Activated T-cell treated with anti-CD3 and anti-CD28 coated beads for 48 hours (primary cell): ENCODE measurements at places on chromosomes 1 and 21.

DNA sequence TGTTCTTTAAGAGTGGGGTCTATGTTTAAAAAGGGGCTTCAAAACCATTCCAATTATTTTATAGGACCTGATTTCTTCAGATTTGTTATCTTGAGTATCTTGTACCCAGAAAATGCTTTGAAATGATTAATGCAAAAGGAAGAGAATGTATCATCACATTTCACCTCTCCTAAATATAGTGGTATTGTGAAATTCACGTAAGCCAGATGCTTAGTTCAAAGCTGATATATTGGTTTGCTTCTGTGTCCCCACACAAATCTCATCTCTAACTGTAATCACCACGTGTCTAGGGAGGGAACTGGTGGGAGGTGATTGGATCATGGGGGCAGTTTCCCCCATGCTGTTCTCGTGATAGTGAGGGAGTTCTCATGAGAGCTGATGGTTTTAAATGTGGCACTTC is 8.5 kb downstream of the SOAT1 start:
- DNase-seq, result no peak

- peak; percentile 19 for DNase-seq
Observed at GRCh38 chr21:41369105-41369919, 7.5 kb downstream of the MX2 start.

- DNase-seq, result no peak
Observed at GRCh38 chr1:28790377-28791035, 21.5 kb upstream of the OPRD1 start.

- no peak for DNase-seq
Observed at GRCh38 chr1:37108596-37109188, 74.4 kb upstream of the GRIK3 start.

GRCh38 chr1:178412400-178412770 is 84.4 kb downstream of the CLEC20A start:
- no peak for DNase-seq

GRCh38 chr21:41437729-41438128 is 11.7 kb downstream of the MX1 start:
- no peak for DNase-seq

DNA sequence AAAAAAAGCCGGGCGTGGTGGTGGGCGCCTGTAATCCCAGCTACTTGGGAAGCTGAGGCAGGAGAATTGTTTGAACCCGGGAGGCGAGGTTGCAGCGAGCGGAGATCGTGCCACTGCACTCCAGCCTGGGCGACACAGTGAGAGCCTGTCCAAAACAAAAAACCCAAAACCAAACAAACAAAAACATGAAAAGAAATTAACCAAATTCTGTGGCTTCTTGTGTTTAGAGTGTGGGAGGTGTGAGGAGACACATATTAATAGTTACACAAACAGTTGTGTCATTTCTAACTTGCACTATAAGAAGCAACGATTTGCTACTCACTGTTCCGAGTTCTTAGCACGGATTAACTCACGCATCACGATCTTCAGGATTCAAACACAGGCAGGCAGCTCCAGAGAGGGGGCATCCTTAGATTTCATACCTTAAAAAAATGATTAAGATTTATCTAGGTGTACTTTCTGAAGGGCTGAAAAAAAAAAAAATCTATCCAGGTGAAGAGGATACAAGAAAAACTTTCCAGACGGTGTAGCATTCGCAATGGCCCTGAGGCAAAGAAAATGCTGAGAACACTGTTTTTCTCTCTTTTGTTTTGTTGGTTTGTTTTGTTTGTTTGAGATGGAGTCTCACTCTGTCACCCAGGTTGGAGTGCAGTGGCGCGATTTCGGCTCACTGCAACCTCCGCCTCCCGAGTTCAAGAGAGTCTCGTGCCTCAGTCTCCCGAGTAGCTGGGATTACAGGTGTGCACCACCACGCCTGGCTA is 713 bp upstream of the HMGCL start:
- no peak for DNase-seq

- DNase-seq, result no peak
Observed at GRCh38 chr1:47658161-47658920, 220.5 kb downstream of the FOXD2 start.

GRCh38 chr1:33349081-33349759 is 28.3 kb upstream of the A3GALT2 start:
- DNase-seq, result peak; percentile 44

DNA sequence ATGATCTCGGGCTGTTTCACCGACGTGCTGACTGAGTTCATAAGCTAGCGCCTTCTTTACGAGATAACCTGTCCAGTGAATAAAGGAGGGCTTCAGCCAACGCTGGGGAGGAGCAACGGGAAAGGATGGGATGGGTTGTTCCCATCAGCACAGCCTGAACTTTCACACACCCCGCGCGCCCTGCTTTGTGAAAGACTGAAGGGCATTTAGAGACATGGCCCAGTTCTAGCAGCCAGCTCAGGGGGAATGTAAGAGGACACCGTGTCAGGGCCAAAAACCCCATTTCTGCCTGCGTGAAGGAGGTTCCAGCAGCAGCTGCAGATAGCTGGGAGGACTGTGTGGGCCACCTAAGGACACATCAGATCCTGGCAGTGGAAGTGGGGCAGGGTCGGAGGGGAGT is 255.1 kb upstream of the RAB4A start:
- no peak for DNase-seq

DNA sequence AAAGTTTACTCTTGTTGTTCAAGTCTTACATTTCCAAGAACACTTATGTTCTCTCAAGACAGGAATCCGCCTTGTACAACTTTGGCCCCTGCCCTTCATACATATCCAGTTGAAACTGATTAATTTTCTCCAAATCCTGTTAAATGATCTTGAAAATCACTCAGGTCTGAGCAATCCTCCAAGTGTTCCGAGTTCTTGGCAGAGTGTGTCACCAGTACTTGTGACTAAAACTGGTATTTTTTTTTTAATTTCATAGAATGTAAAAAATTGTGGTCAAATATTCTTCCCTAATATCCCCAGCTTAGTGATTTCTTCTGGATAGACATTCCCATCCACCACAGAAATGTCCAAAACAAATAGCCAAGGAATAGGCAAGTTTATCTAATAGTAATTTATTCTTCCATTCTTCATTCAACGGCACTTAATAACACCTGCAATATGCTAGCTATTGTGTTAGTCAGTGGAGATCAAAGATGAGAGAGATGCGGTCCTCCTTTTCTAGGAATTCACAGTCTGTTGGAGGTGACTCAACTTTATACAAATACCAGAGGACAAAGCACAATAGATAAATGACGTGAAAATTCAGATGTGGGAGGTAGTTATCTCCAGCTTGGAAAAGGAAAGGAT is 71.4 kb downstream of the DIRAS3 start:
- DNase-seq, result no peak

- no peak for DNase-seq
Observed at GRCh38 chr1:4000811-4001251, 100.8 kb upstream of the C1orf174 start.

DNA sequence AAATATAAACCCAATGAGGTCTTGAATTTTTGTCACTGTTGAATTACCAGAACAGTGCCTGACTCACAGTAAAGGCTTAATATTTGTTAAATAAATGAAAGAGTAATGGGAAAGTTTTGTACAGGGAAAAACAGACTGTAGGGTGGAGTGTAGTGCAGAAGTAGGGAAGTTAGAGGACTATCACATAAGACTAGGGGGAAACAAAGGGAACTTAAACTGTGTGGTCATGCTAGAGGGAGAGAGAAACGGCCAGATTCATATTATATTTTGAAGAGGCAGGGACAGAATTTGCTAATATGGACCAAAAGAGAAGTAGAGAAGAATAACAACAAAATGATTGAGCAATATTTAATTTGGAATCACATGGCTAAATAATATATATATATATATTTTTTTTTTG is 14.8 kb downstream of the CTSK start:
- no peak for DNase-seq

DNA sequence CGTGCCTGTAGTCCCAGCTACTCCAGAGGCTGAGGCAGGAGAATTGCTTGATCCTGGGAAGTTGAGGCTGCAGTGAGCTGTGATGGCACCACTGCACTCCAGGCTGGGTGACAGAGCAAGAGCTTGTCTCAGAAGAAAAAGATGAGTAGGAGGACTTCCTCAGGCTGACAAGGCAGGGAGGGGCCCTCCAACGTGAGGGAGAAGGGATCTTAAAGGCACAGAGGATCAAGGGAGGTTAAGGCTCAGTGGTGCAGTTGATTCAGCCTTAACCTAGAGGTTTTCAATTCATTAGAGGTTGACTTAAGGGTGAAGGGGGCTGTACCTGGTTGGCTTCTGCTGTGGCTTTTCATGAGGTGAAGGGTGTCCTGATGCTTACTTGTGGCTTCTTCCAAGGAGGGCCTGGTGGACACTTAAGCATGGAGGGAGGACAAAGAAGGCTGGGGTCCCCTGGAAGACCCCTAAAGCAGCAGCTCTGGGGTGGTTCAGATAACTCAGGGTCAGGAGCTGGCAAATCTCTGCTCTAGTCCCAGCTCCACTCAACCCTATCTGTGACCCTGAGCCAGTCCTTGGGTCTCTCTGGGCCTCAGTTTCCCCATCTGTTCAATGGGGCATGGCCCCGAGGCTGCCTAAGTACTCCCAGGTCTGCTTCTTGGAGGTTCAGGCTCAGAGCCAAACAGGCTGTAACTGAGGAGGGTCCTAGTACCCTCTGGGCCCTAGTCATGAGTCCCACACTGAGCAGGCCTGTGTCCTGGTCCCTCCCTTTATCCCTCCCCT is 6.3 kb downstream of the EXTL1 start:
- DNase-seq, result no peak

DNA sequence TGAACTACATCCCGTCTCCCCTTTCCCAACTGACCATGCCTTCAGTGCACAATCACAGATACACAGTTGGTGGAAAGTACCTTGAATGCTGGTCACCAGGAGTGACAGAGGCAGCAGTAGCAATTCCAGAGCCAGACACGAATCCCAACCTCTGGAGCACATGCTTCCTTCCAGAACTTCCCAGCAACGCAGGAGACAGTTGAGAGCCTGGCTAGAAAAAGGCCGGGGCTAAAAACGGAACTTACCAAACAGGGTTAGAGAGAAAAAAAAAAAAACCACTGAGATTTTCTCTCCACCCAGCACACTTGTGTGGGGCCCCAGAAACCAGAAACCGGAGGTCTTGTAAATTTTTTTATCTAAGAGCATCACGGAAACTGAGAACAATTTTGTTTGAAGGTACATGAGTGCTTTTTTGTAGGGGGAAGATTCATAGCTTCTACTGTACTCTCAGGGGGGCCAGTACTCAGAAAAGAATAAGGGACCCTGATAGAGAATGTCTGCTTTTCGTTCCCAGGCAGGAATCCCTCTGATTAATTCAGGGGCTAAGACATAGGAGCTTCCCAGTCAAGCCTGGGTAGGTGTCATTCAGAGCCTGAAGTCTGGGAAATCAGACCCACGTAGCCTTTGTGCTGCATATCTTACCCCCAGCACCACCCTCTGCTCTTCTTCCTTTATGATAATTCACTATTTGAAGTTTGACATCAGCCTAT is at the start of gene CD48:
TSS of gene CD48 (minus strand) at position 221 of the 710 bp plus-strand sequence. CDS start at position 162, 59 bp downstream.
- DNase-seq, result no peak

GRCh38 chr1:67937651-67938050 is 104.4 kb upstream of the GNG12 start:
- DNase-seq, result no peak
